ENCODE measurements at places on chromosomes 1 and 21. TPM values are rescaled to one million over a fixed set of nuclear protein-coding genes. Genes with fewer than 3 reads are reported as not detected.
A peak's percentile ranks its signal among the peaks of the same experiment; 100 is the strongest.

DNA sequence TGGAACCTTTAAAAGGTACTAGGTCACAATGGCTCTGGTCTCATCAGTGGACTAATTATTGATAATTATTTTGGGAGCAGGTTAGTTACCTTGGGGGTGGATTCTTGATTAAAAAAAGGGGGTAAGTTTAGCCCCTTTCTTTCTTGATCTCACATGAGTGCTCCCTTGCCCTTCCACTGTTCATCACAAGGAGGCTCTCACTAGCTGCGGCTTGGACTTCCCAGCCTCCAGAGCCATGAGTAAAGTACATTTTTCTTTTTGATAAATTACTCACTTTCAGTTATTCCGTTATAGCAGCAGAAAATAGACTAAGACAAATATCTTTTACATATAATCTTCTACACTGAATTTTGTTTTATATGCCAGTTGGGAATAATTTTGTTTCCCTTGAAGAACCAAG lies 254.8 kb upstream of the DEPDC1 start:
- no peaks in the 10 kb centered on the region for H3K27me3 ChIP-seq
- H3K4me1 ChIP-seq: no peaks in the 10 kb centered on the region
- no peak overlapping the region for H3K4me3 ChIP-seq

DNA sequence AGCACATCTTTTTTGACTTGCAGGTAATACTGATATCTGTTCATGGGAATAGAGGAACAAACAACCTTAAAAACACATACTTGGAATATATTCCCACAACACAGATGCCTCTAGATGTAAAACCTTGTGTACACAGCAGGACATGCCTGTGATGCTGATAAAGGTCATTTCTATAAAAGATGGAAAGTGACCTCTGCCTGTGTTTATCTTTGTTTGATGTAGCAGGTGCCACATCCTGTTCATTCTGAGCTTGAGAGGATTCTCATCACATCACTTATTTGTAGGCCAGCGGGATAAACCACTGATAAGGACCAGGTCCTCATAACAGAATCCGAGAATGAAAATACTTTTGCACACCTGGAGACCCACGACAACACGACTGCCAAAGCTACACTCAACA lies 133.7 kb downstream of the SMYD2 start:
- no peak overlapping the region for H3K4me3 ChIP-seq
- H3K27me3 ChIP-seq: no peaks in the 10 kb centered on the region
- no peaks in the 10 kb centered on the region for H3K36me3 ChIP-seq
- no peak overlapping the region for H3K27ac ChIP-seq
- no peak for DNase-seq

- peak within 1 kb of the TSS; percentile 91 for H3K27ac ChIP-seq
- H3K27me3 ChIP-seq: no peaks in the 10 kb centered on the region
- peak; percentile 74 for DNase-seq
- no peaks in the 10 kb centered on the region for H3K36me3 ChIP-seq
- peak within 1 kb of the TSS; percentile 41 for H3K4me3 ChIP-seq
- H3K4me1 ChIP-seq: peaks cover 58% of the 10 kb centered on the region
These were observed at the start of gene DHRS3 for GRCh38 chr1:12617901-12618660. Gene DHRS3 (minus strand): TSS chr1:12618210. CDS start chr1:12617348, 862 bp downstream.

- H3K36me3 ChIP-seq: no peaks in the 10 kb centered on the region
- no peaks in the 10 kb centered on the region for H3K4me1 ChIP-seq
- no peaks in the 10 kb centered on the region for H3K27me3 ChIP-seq
- DNase-seq: no peak
- H3K4me3 ChIP-seq: no peak overlapping the region
These were observed 18.7 kb upstream of the STUM start for GRCh38 chr1:226529891-226530290.

GRCh38 chr1:234704106-234704887 lies 94.3 kb upstream of the IRF2BP2 start:
- H3K27ac ChIP-seq: no peak overlapping the region
- H3K4me3 ChIP-seq: no peak overlapping the region
- H3K27me3 ChIP-seq: no peaks in the 10 kb centered on the region
- no peak for DNase-seq
- peaks cover 13% of the 10 kb centered on the region for H3K4me1 ChIP-seq
- H3K36me3 ChIP-seq: no peaks in the 10 kb centered on the region

DNA sequence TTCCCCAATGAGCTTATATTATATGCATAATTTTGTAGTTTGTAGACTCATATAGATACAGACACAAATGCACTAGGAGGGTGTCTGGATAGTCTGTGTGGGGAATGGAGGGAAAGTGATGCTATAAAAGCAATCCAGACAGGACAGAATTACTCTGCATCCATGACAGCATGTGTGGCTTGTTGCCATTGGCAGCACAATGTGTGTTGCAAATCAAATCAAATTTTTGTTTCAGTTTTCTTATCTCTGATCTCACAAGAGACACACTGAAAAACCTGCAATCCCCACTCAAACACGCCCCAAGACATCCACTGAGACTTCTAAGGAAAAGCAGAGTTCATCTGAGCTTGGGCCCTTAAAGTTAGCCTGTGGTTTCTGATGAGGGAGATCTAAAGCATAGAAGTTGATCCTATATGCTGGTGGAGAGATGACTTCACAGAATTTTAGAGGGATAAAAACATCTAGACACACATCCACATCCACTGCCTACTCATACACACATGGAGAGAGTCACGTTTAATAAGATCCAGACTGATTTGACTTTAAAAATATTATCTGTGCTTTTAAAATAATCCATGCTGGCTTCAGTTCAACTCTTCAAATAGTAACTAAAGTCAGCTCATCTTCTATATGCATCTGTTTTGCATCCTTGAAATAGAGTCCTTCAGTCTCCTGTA lies 313.0 kb upstream of the PLXNA2 start:
- H3K4me3 ChIP-seq: no peak overlapping the region
- H3K27ac ChIP-seq: no peak overlapping the region
- no peak for DNase-seq
- no peaks in the 10 kb centered on the region for H3K27me3 ChIP-seq

PHLDA3 gene
- total RNA-seq: 26.4 TPM

SMPDL3B gene
- total RNA-seq: not detected

DNALI1 gene
- total RNA-seq: 8.8 TPM

HTR1D gene
- not detected for total RNA-seq
